H9 (cell line): ENCODE measurements at places on chromosomes 5 and 9.

- DNase-seq, result peak; percentile 35
Observed at GRCh38 chr5:109644829-109645228, 44.9 kb upstream of the MAN2A1 start.

DNA sequence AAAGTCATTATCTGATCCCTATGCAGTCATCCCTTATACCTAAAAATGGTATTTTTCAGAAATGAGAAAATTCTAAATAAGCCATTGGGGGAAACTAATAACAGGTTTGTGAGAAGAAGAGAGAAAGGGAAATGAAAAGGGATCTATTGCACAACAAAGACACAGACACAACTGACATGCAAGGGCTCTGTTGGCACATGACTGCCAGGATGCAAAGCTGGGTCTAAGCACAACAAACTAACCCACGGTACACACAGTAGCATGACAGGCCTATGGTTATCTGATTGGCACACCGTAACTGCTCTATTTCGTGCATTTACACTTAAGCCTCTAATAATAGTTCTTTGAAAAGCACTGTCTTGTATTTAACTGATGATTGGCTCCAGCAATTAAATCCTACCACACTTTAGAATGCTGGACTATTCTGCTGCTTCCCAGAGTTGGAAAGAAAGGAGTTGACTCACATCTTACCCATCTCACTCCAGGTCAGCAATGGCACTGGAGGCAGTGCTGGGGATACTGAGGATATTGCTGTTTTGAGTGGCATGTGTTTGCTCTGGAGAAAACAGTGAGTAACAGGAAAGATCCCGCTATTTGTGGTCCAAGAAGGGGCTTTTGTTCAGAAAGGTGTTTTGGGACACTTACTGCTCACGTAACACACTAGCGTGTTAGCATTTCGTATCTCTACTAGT lies 328.3 kb downstream of the GLIS3 start:
- no peak for DNase-seq

DNA sequence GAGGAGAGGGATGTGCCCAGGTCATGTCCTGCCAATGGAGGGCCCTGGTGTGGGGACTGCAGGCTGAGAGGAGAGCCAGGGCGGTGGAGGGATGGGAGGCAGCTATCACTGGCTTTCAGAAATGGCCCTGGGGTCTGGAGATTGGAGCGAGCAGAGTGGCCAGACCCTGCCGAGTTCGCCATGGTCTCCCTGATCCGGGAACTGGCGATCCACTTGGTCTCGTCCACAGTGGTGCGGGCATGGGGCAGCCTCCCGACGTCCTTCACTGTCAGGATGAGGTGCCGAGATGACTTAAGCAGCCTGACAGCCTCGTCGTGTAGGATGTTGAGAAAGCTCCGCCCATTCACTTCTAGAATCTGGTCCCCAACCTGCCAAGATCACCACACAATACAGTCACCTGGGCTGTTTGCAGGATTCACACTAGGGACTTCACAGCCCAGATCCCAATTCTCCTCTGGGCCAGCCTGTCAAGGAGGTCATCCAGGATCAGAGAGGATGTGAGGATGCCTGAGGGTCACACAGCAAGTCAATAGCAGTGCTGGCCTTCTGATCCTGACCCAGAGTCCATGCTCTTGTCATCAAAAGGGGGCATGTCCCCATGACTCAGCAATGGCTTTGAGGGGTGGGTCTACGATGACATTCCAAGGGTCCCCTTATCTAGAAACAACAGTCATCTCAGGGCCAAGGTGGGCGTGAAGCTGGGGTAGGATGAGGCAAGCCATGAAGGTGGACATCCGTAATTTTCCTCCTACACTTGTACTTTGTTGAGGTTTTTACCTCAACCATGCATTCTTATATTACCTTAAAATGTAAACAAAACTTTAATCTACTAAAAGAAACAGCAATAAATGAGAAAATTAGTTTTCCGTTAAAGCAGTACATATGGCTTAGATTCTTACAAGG lies 38.5 kb upstream of the AKNA start:
- no peak for DNase-seq

DNA sequence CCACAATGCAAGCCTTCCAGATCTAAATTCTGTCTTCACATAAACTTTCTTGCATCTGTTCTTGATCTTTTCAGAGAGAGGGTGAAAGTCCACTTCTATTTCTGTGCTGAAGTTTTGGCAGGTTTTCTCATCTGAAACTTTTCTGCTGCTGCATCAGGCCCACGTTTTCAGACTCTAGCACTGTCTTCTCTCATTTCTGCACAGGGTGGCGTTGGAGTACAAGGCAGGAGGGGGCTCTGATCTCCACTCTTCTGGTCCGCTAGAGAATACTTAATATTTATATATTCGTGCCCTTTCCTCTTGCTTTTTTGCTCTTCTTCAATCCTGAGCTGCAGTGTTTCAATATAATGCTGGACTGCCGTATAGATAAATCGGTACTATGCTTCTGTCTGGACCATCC lies 204.0 kb upstream of the PRDM9 start:
- no peak for DNase-seq

GRCh38 chr5:38871790-38872551 lies 26.2 kb downstream of the OSMR start:
- DNase-seq, result no peak

DNA sequence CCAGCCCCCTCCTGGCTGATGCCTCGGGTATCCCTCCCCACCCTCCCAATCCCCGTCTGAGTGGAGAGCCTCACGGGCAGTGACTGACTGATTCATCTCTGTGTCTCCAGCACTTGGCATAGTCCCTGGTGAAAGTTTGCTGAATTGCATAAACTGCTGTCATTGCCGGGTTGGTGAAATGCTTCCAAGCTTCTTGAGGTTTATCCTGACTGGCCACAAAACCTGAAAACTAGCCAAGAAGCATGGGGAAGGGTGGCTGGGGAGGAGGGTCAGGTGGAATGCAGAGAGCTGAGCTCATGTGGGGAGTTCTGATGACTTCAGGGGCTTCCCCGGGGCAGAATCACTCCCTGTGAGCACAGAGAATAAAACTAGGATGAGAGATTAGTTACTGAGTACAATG lies 56.9 kb upstream of the GGTA1 start:
- no peak for DNase-seq

- no peak for DNase-seq
Observed at GRCh38 chr9:33157960-33158842, 8.9 kb downstream of the B4GALT1 start.

DNA sequence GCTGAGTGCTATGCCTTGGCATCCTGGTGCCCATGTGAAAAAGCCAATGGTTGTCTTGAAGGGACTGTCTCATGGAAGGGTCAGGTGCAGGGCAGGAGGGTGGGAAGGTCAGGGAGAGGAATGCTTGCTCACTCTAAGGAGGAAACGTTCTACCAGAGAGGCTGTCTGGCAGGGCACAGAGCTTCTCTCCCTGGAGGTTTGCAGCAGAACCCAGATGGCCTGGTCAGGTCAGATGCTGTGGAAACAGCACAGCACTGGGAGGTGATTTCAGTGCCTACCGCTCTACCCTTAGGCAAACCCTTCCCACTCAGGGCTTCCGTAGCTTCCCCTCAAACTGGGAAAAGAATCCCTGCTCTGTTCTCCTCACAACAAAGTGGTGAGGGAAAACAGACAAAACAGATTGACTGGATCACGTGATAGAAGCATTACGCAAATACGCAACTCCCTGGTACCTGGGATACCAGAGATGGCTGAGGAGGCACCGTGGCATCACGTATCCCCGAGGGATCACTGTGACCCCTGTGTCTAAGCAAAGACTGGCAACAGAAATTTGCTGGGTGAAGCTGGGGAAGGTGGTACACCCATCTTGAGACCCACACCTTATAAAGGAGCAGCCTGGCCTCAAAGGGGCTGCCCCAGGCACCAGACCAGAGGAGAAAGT lies 3.9 kb upstream of the MGAT1 start:
- DNase-seq, result no peak

- no peak for DNase-seq
Observed at GRCh38 chr5:154371687-154372086, 74.1 kb upstream of the SAP30L start.

DNA sequence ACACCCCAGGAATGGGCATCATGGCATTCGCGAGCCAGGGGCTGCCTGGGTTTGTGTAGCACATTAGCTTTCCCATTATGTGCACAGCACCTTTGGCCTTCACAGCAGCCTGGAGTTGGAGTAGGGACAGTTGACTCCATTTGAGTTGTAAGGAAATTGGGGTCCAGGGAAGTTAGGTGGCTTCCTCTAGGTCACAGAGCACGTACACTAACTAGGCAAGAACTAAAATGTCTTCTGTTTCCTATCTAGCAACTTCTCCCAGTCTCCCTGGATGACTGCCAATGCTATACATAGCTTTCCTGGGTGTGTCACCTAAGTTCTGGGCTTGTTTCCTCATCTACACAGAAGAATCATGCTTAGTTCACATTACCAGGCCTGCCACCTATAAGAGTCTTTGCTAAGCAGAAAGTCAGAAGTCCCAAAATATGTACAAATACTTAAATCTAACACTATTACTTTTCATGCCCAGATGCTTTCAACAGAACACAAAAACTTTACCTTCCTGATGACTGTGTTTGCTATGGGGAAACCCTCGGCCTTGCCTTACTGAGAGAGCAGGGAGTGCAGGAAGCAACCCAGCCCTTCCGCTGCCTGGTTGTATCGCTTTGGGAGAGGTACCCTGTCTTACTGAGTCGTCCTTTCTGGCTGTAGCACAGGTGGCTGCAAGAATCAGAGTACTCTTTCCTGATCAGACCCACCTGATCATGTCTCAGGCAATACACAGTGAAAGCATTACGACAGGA lies 12.0 kb downstream of the MACROH2A1 start:
- no peak for DNase-seq

DNA sequence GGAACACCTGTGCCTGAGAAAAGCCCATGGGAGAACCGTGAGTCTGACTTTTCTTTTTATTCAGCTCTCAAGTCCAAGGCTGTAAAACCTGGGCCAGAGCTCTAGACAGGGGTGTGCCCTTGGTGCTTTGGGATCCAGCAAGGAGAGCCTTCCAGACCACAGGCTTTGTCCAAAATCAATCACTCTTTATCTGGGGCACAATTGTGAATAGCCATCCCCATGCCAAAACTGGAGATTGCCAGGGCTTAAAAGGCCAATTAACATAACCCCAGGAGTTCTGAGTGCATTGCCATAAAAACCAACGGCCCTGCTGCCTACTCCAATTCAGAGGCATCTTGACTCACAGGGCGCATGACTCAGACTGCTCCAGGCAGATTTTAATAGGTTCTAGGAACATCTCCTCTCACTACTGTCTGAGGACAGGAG lies 391.8 kb downstream of the ARHGEF28 start:
- DNase-seq, result no peak

- DNase-seq, result no peak
Observed at GRCh38 chr9:129042016-129042415, 5.6 kb downstream of the MIGA2 start.

GRCh38 chr9:130193531-130194377 lies 21.6 kb downstream of the NCS1 start:
- DNase-seq, result no peak

GRCh38 chr9:124309667-124310084 lies 51.9 kb downstream of the NEK6 start:
- peak; percentile 71 for DNase-seq

DNA sequence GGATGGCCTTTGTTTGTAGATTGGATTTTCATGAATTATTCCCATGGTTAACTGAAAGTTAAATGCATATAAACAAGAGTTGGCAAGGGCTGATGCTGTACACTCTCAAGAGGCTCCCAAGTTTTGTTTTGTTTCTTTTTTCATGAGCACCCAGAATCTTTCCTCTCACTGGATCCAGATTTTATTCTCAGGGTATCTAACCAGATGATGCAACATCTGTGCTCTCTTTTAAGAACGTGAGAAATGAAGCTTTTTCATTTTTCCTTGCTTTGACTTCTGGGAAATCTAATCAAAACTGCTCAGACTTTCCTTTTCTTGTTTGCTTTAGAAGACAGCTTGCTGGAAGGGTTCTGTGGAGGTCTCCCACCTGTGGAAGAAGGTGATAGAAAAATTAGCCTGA lies 142.7 kb upstream of the SLC12A2 start:
- no peak for DNase-seq

DNA sequence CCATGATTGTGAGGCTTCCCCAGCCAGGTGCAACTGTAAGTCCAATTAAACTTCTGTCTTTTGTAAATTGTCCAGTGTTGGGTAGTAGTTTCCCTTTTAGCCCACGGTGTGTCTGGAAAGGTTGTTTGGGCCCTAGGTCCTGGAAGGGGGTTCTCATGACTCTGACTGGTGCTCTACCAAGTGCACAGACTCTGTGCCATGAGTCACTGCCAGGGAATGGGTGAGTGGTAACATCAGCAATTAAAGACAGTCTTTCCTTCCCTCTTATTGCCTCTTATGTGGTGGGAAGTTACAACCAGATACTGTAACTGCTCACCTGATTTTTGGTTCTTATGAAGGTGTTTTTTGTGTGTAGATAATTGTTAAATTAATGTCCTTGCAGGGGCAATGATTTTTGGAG lies 141.2 kb downstream of the PRDM9 start:
- no peak for DNase-seq

DNA sequence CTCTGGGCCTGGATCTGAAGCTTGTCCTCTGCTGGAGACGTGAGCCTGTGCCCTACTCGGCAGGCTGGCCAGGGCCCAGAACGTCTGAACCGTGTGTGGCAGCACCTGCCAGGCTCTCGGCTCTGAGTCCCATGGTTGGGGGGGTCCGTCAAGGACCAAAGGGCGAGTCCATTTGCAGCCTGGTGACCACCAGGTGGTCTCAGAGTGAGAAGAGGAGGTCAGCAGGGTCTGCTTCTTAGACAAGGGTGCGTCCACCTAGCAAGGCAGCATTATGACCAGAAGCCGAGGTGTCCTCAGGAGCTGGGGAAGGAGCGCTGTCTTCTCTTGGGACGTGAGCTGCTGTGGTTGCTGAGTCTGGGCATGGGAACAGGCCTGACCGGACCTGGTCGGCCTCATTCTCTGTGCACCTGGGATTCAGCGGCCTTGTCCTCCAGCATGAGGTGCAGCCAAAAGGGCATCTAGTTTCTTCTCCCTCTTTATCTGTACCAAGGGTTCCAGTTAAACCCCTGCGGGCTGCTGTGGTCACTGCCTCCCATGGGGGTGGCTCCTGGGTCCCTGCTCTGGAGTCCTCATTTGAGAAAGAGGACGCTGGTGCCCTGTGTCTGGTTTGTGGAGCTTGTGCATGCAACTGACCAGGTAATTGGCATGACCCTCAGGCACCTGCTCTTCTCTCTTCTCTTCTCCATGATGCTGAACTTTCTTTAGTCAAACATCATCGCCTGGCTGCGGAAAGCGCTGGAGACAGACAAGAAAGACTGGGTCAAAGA lies 14.4 kb downstream of the EXOC3 start:
- peak; percentile 12 for DNase-seq

- peak; percentile 60 for DNase-seq
Observed at GRCh38 chr9:23820451-23821374, 5.3 kb downstream of the ELAVL2 start.

GRCh38 chr5:130762031-130762430 lies 403.0 kb downstream of the HINT1 start:
- DNase-seq, result no peak

GRCh38 chr5:83639911-83640310 lies 80.7 kb downstream of the HAPLN1 start:
- DNase-seq, result no peak

- peak; percentile 25 for DNase-seq
Observed at GRCh38 chr9:113614843-113615648, 151.5 kb downstream of the RGS3 start.

DNA sequence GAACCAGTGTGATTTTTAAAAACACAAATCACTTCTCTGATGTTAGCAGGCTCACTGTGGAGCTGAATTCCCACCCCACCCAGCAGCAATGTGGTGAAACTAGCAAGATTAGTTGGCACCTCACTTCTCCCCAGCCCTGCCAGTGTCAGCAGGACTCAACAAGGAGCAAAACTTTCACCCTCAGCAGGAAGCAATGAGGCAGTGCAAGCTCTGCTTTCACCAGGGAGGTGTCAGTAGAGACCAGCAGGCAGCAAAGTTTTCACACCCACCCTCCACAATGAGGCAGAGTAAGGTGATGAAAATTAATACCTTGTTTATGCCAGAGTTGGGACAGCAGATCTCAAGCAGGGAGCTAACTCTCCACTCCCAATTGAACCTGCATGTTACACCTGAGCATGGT lies 565.0 kb downstream of the CETN3 start:
- peak; percentile 35 for DNase-seq
